T-helper 2 cell treated with Interferon-gamma antibody and Interleukin-4, amounts not matched to agents 100 ng/mL and 5 ng/mL, for 36 hours (primary cell): ENCODE measurements at places on chromosomes 2 and 18. TPM values are rescaled to one million over a fixed set of nuclear protein-coding genes. Genes with fewer than 3 reads are reported as not detected.

Gene POTEJ
- total RNA-seq: not detected in 2 replicates

Gene LRRTM1
- not detected in 2 replicates for total RNA-seq

Gene CRYGD
- not detected in 2 replicates for total RNA-seq

Gene CEBPZ
- total RNA-seq: 44.3 and 49.9 TPM in 2 replicates

Gene SFT2D3
- total RNA-seq: 4.4 and 4.7 TPM in 2 replicates

Gene PDE11A
- total RNA-seq: not detected in 2 replicates

Gene GATA6
- total RNA-seq: not detected in 2 replicates

Gene SOCS6
- total RNA-seq: 3.2 and 3.6 TPM in 2 replicates

Gene SERPINB3
- not detected in 2 replicates for total RNA-seq

Gene HK2
- total RNA-seq: 34.2 and 37.0 TPM in 2 replicates

Gene GULP1
- total RNA-seq: not detected in 2 replicates

Gene FAM117B
- total RNA-seq: 11.0 and 11.6 TPM in 2 replicates

Gene DSG3
- not detected in 2 replicates for total RNA-seq

Gene GPR35
- total RNA-seq: 14.9 and 16.3 TPM in 2 replicates

Gene MAPRE3
- total RNA-seq: 0.91 and 1.2 TPM in 2 replicates

Gene CNOT9
- total RNA-seq: 91.7 and 95.5 TPM in 2 replicates

Gene FOXD4L1
- total RNA-seq: 0.34 and 0.50 TPM in 2 replicates

Gene RFTN2
- not detected in 2 replicates for total RNA-seq

Gene EMILIN1
- total RNA-seq: 1.1 and 1.5 TPM in 2 replicates

Gene RESP18
- total RNA-seq: not detected in 2 replicates
